ENCODE measurements at places on chromosomes 5 and 9. TPM values are rescaled to one million over a fixed set of nuclear protein-coding genes. Genes with fewer than 3 reads are reported as not detected.

Gene CNTNAP3B
- 15.9 TPM for total RNA-seq

Gene RAI14
- total RNA-seq: 94.8 TPM

Gene FBP1
- not detected for total RNA-seq

Gene RIGI
- total RNA-seq: 2.9 TPM

Gene BARX1
- 11.1 TPM for total RNA-seq

Gene HMMR
- 14.0 TPM for total RNA-seq

Gene MARCOL
- not detected for total RNA-seq

Gene THBS4
- not detected for total RNA-seq

Gene IRGM
- 0.37 TPM for total RNA-seq

Gene INSYN2B
- 0.73 TPM for total RNA-seq

Gene UHRF2
- 30.4 TPM for total RNA-seq

Gene PTGES
- 136 TPM for total RNA-seq

Gene PCDHA4
- total RNA-seq: 1.7 TPM

Gene ZCCHC9
- 26.6 TPM for total RNA-seq

Gene ZDHHC11B
- total RNA-seq: 1.3 TPM

Gene OR1Q1
- total RNA-seq: not detected

Gene ADRA1B
- total RNA-seq: 11.2 TPM

Gene SETX
- 21.5 TPM for total RNA-seq

Gene ARRDC3
- total RNA-seq: 15.3 TPM

Gene EIF4E1B
- not detected for total RNA-seq

Gene TUSC1
- total RNA-seq: 8.7 TPM

Gene ANKRD20A1
- 1.3 TPM for total RNA-seq

Gene AGXT2
- not detected for total RNA-seq

Gene GALT
- 19.5 TPM for total RNA-seq

Gene MYMK
- total RNA-seq: not detected

Gene SELENOP
- not detected for total RNA-seq

Gene PHF24
- 0.21 TPM for total RNA-seq

Gene TSLP
- total RNA-seq: not detected

Gene RAD1
- total RNA-seq: 31.7 TPM

Gene ANXA2R
- total RNA-seq: 3.0 TPM

Gene SV2C
- total RNA-seq: not detected

Gene SLC34A1
- not detected for total RNA-seq

Gene ZNF169
- 1.6 TPM for total RNA-seq

Gene ACSL6
- total RNA-seq: not detected

Gene CRHBP
- 0.21 TPM for total RNA-seq

Data from A549 treated with RU486 at 1 μM for 4 hours (cell line).